Activated CD8-positive, alpha-beta memory T cell treated with anti-CD3 and anti-CD28 coated beads for 4 hours (primary cell): ENCODE measurements at places on chromosomes 2 and 18.

- no peak for DNase-seq
Observed at GRCh38 chr2:205659922-205660321, 22.4 kb upstream of the NRP2 start.

DNA sequence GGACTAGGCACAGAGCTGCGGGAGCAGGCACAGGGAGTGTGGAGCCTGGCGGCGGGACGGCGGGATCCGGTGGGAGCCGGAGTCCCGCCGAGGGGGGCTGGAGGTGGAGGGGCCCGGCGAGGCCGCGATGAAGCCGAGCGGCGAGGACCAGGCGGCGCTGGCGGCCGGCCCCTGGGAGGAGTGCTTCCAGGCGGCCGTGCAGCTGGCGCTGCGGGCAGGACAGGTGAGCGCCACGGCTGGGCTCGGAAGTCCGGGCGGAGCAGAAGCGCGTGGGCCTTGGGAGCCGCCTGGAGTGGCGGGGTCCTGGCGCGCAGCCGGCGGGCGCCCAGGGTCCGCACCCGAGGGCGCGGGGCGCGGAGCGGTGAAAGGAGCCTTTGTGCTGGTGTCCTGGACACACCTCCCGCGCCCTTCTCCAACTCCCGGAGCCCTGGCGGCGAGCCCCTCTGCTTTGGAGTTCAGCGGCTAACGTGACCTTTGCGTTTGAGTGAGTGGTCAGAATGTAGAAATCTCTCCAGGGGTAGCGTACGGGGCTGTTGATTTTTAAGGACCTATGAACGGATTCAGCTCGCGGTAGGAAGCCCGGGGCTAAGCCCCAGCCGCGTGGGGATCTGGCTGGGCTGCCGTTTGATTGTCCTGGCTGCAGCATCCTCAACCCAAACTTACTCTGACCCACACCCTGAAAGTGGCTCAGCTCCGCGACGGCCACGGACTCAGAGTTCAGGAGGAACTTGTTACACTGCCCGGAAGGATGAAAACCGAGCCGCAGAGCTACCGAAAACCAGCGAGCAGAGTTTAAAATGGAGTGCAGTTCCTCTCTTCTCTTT is 448 bp downstream of the IMPA2 start:
- DNase-seq = no peak

DNA sequence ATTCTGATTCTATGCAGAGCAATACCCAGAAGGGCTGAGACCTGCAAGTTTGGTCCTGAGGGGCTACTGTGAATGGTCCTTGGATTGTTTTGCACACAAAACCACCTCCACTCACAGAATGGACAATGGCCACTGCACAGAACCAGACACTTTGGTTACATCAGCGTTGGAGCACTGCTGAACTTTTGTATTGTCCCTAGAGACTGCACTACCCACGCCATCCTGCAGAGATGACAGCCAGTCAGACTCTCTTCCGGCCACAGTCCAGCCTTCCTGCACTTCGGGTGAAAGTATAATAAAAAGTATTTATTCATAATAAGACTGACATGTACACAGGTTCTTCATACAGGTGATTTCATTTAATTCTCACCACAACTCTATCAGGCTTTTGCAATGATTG is 35.7 kb downstream of the CELF4 start:
- DNase-seq = no peak

- DNase-seq = no peak
Observed at GRCh38 chr2:115609978-115610377, 1167.5 kb downstream of the DPP10 start.

DNA sequence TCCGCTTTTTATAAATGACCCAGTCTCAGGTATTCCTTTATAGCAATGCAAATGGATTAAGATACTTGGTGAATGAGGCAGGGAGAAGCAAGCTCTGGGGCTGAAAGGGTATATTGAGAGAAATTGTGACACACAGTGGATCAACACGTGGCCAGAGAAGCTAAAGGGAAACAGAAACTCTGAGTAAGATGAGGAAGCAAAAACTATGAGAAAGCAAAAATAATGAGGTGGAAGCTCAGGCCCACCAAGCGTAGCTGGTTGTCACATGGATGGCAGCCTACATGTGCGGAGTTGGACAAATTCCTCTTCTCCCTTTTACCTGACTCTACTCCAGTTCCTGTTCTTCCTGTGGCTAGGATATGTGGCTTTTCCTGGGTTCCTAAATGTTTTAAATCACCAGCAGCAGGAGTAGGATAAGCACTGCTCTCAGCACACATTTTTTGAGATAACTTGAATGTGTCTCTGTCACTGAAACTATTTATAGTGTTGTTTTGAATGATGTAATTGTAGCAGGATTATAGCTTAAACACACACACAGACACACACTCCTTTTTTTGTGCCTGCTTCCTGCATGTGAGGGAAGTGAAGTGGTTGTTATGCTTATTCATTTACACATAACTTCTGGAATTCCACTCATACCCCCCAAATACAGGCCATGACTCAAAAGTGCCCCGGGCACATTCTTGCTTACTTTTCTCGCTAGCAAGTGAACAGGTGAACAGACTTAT is 30.1 kb upstream of the EPC2 start:
- DNase-seq = no peak

- DNase-seq = no peak
Observed at GRCh38 chr2:48560546-48561209, 30.7 kb downstream of the STON1 start.

DNA sequence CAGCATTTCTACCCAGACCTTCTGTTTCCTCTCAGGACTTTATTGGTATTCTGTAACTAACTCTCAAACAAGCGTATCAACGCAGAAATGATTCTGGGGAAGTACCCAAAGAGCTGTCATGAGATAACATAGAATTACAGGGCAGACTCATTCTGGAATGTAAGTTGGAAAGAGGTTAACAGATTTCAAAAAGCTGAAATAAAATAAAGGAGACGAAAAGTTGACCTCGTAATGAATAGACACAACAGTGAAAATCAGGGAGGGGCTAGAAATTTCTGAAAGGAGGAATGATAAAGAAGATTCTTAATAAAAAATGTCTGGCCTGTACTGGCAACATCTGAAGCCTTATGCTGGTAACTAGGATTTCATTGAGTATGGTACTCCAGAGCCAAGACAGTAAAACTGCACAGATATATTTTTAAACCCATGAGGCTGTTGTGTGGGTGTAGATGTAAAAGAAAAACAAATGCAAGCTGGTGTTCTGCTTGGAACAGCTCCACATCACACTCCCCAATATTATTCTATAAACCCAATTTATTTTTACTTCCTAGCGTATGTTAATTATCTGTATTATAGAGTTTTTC is 23.9 kb downstream of the RBMS1 start:
- DNase-seq = no peak

- no peak for DNase-seq
Observed at GRCh38 chr2:221480163-221480562, 91.9 kb downstream of the EPHA4 start.
